ENCODE measurements at places on chromosomes 1 and 21.

DNA sequence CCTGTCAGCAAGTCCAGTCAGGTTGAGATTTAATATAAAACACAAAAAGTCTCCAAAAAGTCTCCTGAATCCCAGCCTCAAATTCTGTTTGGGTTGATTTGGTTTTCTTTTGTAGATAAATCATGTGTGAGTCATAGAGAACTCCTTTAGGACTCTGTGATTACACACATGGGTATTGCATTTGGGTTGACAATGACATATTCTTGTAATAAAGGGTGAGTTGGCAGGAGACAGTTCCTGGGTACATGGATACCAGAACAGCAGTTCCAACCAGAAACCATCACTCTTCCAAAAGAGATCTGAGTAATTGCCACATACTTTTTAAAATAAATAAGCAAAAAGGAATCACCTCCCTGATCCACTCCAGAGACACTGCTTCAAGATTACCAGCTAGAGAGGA is 8.9 kb downstream of the CR2 start:
- no peak for DNase-seq

- no peak for DNase-seq
Observed at GRCh38 chr1:243944429-243945160, 94.6 kb upstream of the AKT3 start.

- DNase-seq = no peak
Observed at GRCh38 chr1:20211511-20211931, 25.2 kb upstream of the PLA2G2C start.

DNA sequence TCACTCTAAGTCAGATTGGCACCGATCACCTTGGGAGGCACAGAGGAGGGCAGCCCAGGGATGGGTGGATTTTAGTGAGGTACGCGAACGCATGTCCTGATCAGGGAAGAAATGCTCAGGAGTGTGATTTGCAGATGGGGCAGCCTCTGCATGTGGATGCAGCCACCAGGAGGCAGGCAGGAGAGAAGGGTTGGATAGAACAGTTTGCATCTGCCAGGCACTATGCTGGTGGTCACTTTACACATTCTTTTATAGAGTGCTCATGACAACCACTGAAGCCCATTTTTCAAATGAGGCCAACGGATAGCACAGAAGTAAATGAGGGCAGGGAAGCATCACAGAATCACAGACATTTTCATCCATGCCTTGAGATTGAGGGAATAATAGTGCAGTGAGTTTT is 5.7 kb downstream of the LAMB3 start:
- no peak for DNase-seq

DNA sequence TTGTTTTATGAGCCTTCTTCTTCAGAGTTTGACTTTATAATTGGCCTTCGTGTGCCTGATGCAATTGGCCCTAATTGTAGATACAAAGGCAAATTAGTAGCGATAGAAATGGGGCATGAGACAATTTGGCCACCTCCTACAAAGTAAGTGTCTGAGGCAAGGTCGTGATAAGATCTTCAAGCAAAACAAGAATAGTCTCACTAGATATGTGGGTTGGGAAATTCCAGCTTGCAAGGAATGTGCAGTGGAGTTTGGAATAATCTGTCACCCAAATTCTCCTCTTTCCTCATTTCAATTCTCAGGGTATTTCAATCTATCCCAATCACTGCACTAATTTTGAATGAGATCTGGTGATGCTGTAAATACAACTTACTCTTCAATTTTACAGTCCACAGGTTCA is 11.4 kb upstream of the TSNAX start:
- no peak for DNase-seq

DNA sequence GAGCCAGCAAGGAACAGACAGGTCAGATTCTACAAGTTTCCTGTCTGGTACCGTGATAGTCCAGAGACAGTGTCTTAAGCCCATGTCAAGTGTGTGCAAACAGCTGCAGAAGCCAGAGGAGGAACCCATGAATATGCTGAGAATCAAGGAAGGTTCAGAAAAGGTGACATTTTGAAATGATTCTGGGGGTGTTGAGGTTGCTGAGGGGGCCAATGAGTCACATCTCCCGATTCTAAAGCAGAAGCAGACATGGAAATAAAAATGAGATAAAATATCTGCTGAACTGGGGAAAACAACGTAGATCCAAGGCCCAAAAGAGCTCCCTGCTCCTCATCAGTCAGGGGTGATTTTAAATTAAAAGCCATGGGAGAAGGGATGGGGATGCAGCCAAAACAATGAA is 15.8 kb upstream of the SYT6 start:
- no peak for DNase-seq

GRCh38 chr1:23784846-23785245 is 6.1 kb upstream of the LYPLA2 start:
- no peak for DNase-seq

DNA sequence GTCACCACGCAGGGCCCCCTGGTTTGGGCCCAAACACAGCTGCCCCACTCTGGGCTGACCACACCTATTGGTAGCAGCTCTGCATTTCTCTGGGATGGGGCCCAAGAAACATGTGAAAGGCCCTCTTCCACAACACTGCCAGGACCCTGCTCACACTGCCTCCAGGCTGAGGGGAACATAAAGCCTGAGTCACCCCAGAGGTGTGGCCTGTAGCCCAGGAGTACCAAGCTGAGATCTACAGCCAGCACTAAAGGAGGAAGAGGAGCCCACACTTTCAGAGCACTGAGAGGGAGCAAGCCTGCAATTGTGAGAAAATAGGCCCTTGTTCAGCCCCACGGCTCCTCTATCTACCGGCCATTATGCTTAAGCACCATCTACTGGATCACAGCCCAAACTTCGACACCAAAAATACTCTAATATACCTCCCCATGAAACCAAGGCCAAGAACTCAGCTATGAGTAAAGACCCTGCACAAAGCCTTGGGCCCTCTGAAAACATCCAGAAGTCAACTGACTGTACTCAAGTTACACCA is 14.4 kb upstream of the OR2T10 start:
- no peak for DNase-seq

- no peak for DNase-seq
Observed at GRCh38 chr1:23720256-23720995, 22.8 kb upstream of the ELOA start.

GRCh38 chr1:10620776-10621175 is 146.0 kb downstream of the PEX14 start:
- peak; percentile 52 for DNase-seq

DNA sequence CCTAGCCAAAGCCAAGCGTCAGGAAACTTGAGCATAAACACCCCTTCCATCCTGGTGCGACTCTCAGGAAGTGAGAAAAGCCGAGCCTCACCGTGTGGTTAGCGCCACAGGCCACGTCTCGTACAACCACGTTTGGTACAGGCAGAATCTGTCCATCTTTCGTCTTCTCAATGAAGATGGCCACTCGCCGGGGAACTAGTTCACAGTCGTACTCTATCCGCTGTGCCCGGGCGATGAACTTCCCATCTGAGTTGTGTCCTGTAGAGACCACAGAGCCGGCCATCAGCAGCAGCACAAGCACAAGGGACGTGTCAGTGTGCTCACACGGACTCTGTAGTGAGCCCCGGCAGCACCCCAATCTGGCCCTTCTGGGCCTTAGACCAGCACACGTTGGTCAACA is 23.1 kb downstream of the RCC2 start:
- no peak for DNase-seq

- peak; percentile 28 for DNase-seq
Observed at GRCh38 chr1:202250982-202251381, 57.4 kb downstream of the LGR6 start.

GRCh38 chr1:46676531-46676930 is 4.9 kb downstream of the TEX38 start:
- DNase-seq = no peak

- DNase-seq = no peak
Observed at GRCh38 chr1:12562955-12563576, 54.9 kb downstream of the DHRS3 start.

DNA sequence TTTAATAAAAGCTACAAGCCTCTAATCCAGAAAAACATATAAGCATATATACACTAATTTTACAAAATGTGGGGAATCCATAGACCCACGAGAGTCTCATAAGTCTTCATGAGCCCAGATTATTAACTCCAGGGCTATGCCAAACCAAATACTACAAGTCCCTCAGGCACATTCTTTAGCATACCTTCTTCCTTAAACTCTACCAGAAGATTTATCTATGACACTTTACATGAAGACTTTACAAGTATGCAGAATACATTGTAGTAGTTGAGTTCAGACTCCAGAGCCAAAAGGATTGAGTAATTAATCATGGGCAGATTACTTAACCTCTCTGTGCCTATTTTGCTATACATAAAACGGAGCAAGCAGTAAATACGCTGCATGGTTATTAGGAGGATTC is 793.7 kb upstream of the ADGRL2 start:
- no peak for DNase-seq

DNA sequence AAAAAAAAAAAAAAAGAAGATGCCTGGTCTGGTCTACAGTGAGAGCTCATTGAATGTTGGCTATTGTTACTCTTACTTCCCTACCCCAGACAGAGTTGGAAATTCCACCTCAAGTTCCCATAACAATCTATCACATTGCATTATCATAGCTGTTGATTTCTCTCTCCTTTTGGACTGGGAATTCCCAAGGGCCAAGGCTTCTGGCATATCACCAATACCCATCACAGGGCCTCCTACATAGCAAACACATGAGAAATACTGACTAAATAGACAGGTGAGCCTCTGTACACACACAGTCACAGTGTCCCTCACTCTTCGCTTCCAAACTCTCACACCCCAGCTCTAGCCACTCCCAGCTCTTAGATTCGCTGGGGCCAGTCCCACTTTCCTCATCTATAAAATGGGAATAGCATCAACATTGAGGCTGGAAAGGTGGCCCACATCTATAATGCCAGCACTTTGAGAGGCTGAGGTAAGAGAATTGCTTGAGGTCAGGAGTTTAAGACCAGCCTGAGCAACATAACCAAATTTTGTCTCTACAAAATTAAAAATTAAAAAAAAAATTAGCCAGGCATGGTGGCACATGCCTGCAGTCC is 6.4 kb downstream of the PTAFR start:
- DNase-seq = no peak

DNA sequence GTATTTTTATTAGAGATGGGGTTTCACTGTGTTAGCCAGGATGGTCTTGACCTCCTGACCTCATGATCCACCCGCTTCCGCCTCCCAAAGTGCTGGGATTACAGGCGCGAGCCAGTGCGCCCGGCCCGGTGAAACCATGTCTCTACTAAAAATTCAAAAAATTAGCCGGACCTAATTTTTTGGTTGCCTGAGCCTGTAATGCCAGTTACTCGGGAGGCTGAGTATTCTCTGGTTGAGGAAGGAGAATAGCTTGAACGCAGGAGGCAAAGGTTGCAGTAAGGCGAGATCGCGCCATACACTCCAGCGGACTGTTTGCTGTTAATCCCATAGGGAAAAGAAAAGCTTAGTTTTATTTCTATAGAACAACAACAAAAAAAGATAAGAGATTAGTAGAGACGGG is 29.9 kb upstream of the HJV start:
- DNase-seq = peak; percentile 62

- no peak for DNase-seq
Observed at GRCh38 chr1:184524248-184524647, 137.4 kb downstream of the C1orf21 start.

DNA sequence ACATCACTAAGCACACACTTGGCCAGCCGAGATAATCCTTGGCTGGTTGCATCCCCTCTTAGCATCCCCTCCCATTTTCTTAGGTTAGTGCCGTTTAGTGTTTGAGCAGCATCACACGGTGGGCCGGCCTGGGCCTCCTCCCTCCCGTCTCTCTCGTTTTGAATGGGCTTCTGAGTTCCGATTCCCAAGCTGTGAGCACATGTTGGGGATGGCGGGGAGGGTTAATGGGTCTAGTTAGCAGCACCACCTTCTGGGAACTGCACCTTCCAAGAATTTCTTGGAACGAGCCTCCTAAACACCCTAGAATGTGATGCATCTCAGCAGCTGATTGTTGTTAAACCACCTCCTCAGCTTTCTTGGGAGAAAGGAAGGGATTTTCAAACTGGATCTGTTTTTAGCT is 73.3 kb downstream of the CNIH3 start:
- DNase-seq = no peak

- no peak for DNase-seq
Observed at GRCh38 chr1:153677718-153678518, 570 bp upstream of the NPR1 start.

- DNase-seq = no peak
Observed at GRCh38 chr1:28249013-28249865, 10.1 kb upstream of the SESN2 start.

- DNase-seq = no peak
Observed at GRCh38 chr1:231719485-231720183, 93.0 kb downstream of the DISC1 start.

GRCh38 chr1:193592317-193592716 is 405.9 kb upstream of the B3GALT2 start:
- DNase-seq = no peak

DNA sequence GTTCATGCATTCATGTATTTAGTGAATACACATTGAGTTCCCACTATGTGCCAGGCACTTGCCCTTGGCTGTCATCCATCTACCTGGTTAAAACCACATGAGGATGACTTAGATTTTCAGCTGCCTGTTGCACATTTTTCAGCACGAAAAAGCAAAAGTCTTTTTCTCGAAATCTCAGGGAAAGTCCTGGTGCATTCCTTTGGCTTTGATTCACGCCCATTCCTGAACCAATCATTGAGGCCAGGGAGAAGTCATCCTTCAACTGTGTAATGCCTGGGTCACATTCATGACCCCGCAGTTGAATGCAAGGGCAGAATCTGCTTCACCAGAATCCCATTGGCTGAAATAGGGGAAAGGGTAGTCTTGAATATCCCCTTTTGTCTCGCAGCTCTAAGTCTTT is 84.4 kb downstream of the RNF220 start:
- no peak for DNase-seq

DNA sequence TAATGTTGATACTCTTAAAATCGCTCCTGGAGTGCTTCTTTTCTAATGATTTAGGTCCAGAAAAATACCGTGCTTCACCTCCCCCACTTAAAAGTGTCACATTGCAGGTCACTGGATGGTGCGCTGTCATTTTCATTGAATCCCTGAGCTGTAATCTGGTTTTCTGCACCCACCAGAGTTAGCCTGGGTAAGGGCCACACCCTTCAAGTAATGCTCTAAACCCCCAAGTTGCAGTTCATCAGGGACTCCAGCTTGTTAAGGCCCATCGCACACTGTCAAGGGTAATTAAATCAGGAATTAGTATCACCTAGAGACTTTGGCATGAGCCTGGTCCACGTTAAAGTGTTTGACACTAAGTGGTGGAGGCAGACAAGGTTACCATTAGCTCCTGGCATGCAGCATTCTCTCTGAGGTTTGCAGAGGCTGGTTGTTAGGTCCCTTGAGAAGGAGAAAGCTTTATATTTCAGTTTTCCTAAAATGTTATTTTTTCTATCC is 34.0 kb downstream of the ASTN1 start:
- no peak for DNase-seq

GRCh38 chr21:39156024-39156423 is 27.2 kb downstream of the PSMG1 start:
- no peak for DNase-seq

DNA sequence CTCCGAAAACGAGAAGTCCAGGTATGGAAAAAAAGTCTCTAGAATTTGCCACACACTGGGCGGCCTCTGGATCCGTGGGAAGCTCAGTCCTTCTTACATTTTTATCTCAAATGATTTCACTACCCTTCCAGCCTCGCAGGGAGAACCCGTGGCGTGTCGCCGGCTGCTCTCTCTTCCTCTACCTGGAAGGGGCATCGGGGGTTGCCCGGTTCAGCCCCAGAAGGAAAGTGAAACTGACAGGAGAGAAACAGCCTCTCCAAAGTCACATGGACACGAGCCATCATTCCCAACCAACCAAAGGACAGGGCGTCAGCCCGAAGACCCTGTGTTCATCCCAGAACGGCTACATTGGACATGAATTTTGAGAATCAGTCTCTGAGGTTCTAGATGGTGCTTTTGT is 182.5 kb downstream of the ADSS2 start:
- DNase-seq = no peak

All from suprapubic skin (tissue), 4 donors.